ENCODE measurements at places on chromosomes 12 and 14.

DNA sequence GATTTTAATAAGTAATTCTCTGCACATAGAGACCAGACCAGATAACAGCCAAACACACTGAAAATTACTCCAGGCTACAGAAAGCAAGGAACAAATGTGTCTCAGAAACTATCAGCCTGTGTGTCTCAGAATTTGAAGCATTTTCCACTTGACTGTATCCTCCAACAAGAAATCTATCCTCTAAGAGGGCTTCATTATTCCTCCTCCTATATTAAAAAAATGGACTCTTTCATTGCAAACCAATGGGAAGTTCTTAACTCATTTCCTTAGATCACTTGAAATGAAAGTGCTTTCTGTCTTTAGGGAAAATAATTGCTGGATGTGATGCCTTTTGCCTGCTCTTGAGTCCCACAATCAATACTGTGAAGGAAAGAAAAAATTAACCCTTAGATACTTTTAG, 2.3 kb downstream of the ST8SIA1 start:
- DNase-seq, result no peak

DNA sequence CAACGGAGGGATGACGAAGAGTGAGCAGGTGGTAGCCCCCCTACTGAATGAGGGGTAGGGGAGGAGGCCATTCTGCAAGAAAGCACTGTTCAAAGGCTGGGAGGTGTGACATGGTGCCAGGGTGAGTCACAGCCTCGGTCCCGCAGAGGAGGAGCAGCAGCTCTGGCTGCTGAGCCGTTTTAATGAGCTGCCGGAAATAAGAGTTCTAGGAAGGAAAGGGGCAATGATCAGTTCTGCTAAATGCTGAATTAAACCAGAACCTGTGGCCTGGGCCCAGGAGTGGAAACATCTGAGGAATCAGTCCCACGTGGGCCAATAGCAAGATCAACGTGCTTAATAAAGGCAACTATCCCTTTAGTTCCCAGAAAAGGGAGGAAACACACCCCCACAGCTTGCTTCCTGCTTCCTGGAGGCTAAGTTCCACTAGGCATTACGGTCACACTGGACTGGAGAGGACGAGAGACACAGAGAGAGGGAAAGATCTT, 3.6 kb downstream of the ABCD4 start:
- no peak for DNase-seq

DNA sequence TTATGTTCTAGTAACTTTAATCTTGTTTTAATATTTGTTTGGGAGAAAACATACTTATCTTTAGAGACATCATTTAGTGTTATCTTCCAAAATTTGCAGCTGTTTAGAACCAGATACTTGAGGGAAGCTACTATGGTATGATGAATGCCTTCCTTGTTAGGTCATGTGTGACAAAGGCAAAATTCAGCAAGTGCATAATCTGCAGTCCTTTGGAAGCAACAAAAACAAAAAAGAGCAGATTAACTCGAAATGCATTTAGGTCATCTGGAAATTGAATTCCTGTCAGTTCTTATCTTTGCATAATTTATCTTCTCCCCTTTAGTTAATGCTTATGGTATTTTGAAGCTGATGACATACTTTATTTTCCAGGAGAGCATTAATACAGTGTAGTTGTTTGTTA, 3.5 kb downstream of the FBXO34 start:
- no peak for DNase-seq

- no peak for DNase-seq
Observed at GRCh38 chr14:101318271-101318670, 243.0 kb upstream of the DIO3 start.

- DNase-seq, result no peak
Observed at GRCh38 chr14:52835122-52835903, 43.9 kb upstream of the GNPNAT1 start.
